GDM1 (cell line): ENCODE measurements at places on chromosomes 1 and 21.

- no peak for DNase-seq
Measured at GRCh38 chr1:202275061-202275770, 66.5 kb downstream of the UBE2T start.

DNA sequence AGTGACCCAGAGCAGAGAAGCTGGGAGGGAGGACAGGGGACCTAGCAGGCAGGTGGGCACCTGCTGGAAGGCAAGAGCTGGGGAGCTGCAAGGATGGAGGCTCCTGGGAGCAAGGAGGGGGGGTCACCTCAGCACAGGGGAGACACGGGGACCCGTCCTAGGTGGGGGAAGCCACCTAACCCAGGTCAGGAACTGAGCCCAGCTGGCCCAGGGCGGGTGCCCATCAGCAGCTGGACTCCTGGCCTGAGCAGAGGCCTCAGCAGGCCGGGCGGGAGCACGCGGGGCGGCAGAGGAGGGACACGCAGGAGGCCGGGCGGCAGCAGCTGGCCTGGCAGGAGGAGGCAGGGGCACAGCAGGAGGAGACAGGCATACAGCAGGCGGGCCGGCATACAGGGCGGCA lies 949 bp downstream of the KRTAP10-1 start:
- DNase-seq = no peak

- DNase-seq = no peak
Measured at GRCh38 chr1:177591155-177591554, 378.7 kb downstream of the SEC16B start.

GRCh38 chr21:27545754-27546349 lies 579.0 kb upstream of the ADAMTS5 start:
- DNase-seq = no peak

DNA sequence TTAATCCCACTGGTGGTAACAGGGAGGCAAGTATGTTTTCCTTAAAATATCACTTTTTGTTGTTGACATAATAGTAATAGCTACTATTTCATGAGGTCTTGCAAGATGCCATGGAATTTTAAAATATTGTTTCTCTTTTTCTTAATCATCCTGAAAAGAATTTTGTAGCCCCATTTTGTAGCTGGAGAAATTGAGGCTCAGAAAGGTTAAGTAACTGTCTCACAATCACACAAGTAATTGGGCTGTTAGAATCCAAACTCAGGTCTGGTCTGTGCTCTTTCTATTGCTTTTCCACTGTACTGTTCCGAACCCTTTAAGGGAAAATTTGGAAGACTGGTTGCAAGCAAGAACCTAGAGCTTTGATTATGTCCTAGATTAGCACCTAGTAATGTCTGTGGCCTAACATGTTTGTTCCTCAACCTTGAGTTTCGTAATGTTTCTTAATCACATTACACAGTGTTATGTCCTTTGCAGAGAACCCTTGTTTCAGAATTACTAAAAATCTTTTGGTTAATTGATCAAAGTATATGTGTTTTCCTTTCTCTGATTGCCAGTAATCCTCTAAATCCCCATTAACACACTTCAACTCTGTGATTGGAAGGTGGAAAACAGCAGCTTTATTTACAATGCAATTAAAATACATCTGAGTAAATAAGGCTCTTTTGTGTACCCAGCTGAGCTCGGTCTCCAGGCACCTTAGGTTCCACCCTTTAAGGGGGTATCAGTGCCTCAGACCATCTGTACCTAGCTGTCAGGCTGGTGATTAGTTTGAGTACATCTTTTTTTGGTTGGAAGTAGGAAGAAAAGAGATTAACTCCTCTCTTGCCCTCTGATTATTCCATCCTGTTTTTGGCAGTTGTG lies 10.4 kb downstream of the LRRC42 start:
- DNase-seq = no peak

GRCh38 chr1:240993004-240993403 lies 364.0 kb downstream of the RGS7 start:
- no peak for DNase-seq

DNA sequence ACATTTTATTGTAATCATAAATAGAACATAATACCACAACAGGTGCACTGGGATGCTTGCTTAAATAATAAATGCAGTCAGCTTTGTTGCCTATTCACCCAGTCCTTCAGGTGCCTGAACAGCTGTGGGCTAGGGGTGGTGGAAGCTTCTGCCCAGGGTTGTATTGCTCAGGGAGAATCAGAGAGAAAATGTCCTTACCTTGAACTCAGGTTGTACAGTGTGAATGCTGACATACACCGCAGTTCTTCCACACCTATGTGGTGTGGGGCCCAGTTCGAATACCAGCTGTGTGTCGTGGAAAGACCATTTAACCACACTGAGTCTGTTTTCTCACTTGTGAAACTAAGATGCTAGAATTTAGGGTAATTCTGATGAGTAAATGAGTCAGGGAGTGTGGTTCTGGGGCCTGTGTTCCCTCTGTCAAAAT lies 115.7 kb upstream of the ATP1A1 start:
- no peak for DNase-seq

GRCh38 chr21:20946701-20947100 lies 51.5 kb upstream of the NCAM2 start:
- no peak for DNase-seq

GRCh38 chr1:160419838-160420169 lies 19.4 kb downstream of the VANGL2 start:
- DNase-seq = no peak

- DNase-seq = no peak
Measured at GRCh38 chr21:30014886-30015285, 75.1 kb upstream of the GRIK1 start.

DNA sequence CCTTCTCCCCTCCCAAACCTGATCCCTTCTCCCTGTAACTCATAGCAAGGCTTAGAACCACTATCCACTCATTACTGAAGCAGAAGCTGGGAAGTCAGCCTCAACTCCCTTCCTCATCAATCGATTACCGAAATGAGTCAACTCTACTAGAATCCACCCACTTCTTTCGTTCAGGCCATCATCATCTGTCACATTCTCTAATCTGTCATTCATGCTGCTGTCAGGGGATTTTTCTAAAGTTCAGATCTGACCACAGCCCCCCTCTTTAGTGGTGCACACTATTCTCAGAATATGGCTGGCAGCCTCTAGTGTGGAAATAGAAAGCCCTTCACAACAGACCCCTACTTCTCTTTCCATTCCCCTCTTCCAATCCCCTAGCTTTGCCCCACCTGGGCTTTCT lies 5.1 kb downstream of the NT5C1A start:
- DNase-seq = no peak

- DNase-seq = no peak
Measured at GRCh38 chr1:14551386-14551785, 47.1 kb upstream of the KAZN start.

DNA sequence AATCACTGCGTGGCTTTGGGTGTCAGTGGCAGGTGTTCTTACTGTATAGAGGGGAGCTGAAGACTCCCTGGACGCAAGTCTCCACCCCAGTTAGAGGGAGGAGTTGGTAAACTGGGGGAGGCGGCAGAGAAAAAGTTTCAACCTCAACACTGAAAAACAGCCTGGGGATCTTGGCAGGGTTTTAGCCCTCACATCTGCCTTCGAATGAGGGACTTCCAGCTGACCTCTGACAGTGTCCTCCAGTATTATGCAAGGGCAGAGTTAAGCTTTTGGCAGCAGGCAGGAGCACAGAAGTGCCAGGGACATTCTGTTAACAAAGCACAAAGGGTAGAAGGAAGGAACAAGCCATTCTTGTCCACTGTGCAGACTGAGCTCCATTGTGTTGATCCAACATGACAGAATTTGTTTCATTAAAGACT lies 41.2 kb upstream of the RAB4A start:
- DNase-seq = no peak

- no peak for DNase-seq
Measured at GRCh38 chr21:26813426-26813998, 31.7 kb downstream of the ADAMTS1 start.

- no peak for DNase-seq
Measured at GRCh38 chr1:207221934-207222351, 99.5 kb upstream of the CD55 start.

DNA sequence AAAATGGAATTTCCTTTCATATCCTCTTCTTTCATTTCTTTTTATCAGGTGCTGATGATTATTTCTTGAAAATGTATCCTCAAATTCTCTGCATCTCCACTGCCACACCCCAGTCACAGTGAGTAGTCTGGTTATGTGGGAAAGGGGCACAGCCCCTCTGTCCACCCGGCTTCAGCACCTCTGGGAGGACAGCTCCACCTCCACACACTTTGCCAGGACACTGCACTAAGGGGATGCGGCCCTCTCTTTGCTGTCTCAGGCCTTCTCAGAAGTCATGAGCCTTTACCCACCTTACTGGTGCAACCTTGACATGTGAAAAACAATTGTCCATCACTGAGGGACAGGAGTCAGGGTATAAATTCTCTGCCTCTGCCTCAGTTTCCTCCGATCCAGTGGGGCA lies 433.1 kb downstream of the PCP4 start:
- DNase-seq = no peak

- no peak for DNase-seq
Measured at GRCh38 chr1:86322241-86322640, 73.9 kb downstream of the ODF2L start.

- no peak for DNase-seq
Measured at GRCh38 chr1:18316764-18317163, 164.0 kb upstream of the KLHDC7A start.

GRCh38 chr21:40381111-40381510 lies 465.8 kb downstream of the DSCAM start:
- DNase-seq = no peak

DNA sequence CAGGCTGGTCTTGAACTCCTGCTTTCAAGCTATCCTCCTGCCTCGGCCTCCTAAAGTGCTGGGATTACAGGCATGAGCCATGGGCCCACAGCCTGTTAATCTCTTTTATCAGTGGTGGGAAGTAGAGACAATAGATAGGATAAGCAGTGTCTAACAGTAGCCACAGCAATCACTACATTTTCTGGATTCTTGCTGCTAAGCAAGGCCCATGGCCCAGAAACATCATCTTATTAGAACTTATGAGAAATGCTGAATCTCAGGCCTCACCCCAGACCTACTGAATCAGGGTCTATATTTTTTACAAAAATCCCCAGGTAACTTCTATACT lies 29.7 kb downstream of the IGFN1 start:
- no peak for DNase-seq

GRCh38 chr1:224623743-224624333 lies 7.7 kb downstream of the CNIH3 start:
- DNase-seq = peak; percentile 74

DNA sequence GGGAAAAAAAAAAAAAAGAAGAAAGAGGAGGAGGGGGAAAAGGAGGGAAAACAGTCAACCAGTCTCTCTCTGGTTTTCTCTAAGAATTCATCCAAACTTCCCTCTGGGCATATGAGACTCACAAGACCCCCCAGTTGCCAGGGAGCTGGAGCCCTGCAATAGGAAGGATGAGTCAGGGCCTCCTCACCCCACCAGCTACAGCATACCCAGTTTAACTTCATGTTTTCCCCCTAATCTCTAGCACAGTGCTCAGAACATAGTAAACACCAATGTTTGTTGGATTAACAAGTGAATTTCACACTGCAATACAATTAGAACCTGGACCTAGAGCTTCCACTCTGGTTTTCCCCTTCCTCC lies 7.8 kb downstream of the F11R start:
- peak; percentile 42 for DNase-seq

GRCh38 chr21:42991992-42992740 lies 17.8 kb downstream of the PKNOX1 start:
- no peak for DNase-seq

- no peak for DNase-seq
Measured at GRCh38 chr1:220796530-220796929, 9.8 kb downstream of the MTARC1 start.

DNA sequence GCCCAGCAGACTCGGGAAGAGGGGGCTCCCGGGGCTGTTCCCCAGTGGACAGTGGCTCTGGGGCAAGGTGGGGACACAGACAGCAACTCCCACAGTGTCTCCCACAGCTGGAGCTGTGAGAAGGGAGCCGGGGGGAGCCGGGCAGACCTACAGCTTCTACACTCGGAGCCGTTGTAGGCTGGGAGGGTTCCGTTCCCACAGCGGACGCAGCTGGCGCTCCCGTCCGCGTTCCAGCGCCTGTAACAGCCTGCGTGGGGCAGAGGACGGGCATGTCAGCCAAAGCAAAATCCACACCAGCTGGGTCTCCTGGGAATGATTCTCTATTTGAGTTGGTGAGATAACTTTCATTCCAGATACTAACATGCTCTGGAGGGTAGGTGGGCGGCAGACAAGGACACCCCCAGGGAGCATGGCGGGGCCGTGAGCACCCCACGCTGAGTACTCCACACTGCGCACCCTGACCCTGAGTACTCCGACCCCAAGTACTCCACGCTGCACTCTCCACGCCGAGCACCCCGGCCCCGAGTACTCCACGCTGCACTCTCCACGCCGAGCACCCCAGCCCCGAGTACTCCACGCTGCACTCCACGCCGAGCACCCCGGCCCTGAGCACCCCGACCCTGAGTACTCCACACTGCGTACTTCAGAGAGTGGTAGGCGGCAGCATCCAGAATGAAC lies 13.4 kb upstream of the RNF223 start:
- no peak for DNase-seq

- peak; percentile 40 for DNase-seq
Measured at GRCh38 chr1:25810341-25811299, 9.1 kb upstream of the MTFR1L start.
